ENCODE measurements at places on chromosomes 11 and 22.

DNA sequence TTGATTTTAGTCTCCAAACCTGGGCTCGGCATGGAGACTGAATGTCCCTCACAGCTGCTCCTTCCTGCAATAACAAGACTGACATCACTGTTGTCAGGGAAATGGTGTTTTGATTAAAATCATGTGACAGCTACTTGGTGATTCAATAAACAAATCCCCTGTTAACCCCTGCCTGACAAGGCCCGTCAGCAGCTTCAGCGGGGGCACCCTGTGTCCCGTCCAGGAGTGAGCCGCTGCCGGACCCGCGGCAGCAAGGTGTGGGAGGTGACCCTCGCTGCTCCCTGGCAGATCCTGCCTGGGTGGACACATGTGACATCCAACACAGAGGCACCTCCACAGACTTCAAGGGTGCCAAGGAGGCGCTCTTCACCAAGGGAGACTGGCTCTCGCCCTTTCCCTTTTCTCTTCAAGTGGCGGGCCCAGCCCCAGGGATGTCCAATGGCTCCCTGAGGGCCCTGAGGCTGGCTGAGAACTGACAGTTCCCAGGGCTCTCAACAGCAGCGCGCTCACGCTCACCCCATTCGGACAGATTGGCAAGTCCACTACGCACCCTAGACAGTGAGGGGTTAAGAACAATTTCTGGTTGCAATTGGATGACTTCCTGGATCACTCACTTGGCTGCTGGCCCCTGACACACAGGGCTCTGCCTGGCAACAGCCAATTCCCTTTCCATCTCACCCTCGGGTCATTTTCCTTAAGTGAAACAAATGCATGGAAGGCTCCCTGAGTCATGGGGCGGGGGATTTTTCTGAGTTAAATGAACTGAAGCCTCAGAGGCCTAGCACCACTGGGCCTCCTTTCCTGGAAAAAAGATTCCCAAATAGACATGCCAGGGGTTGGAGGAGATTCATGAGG lies 30.7 kb downstream of the PPP2R1B start:
- peak; percentile 63 for DNase-seq
- no peaks in the 10 kb centered on the region for H3K27me3 ChIP-seq
- H3K36me3 ChIP-seq, result peaks cover 2% of the 10 kb centered on the region
- peaks cover 39% of the 10 kb centered on the region for H3K4me1 ChIP-seq
- peak overlapping the region; percentile 88 for H3K27ac ChIP-seq

DNA sequence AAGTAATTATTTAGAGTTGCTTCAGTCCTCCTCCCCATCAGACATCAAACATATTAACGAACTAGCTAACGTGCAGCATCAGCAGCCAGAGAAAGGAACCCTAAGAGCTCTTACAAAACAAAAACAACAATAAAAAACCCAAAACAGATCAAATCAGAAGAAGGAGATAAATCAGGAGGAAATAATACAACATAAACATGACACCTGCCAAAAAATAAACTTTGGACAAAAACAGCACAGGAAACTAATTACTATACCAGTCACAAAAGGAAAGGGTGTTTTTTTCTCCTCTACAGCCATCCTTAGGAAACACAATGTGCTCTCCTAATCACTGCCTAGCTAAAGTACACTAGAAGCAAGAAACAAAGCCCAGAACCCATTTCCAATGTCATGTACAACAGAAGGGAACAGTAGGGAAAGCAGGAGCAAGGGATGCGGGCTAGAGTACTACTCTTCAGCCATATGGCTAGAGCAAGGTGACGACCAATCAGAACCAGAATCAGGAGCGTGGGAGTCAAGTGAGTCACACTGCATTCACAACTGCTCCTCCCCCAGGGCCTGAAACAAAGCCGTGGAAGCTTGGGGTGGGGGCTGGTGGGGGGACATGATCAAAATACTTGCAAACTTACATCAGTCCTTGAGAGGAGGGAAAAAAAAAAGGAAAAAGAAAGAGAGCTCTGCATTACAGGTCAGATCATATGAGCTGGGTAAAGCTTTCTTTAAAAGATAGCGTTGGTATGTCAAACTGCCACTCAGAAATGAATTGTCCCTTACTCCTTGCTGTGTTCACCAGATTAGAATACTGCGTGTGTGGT lies 60.4 kb downstream of the LARGE2 start:
- no peaks in the 10 kb centered on the region for H3K27me3 ChIP-seq
- no peak for DNase-seq
- peaks cover 3% of the 10 kb centered on the region for H3K4me1 ChIP-seq

GRCh38 chr11:112903340-112903739 lies 57.9 kb upstream of the NCAM1 start:
- H3K27ac ChIP-seq, result no peak overlapping the region
- H3K4me3 ChIP-seq, result no peak overlapping the region
- H3K36me3 ChIP-seq, result no peaks in the 10 kb centered on the region
- H3K4me1 ChIP-seq, result no peaks in the 10 kb centered on the region

- no peaks in the 10 kb centered on the region for H3K4me1 ChIP-seq
- no peaks in the 10 kb centered on the region for H3K36me3 ChIP-seq
- no peak for DNase-seq
- H3K27me3 ChIP-seq, result no peaks in the 10 kb centered on the region
- H3K4me3 ChIP-seq, result no peak overlapping the region
Observed at GRCh38 chr11:90650153-90650552, 427.3 kb upstream of the CHORDC1 start.

DNA sequence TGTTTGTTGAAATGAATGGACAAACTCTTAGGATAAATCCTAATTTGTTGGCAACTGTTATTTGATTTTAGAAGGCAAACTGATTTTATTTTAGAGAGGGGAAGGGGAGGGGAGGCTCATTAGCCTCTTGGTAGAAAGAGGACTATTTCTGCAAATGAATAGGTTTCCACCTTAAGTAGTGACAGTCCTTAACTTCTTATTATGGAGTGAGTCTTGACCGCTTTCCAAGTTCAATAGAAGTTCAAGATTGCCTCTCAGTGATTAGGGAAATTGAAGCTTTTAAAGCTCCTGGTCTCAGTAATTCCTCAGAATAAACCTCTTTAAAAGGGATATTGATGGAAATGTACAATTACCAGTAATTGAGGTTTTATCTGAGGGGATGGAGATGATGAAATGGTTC lies 55.7 kb downstream of the PANX1 start:
- H3K4me3 ChIP-seq, result no peak overlapping the region
- DNase-seq, result no peak
- no peaks in the 10 kb centered on the region for H3K4me1 ChIP-seq
- H3K27ac ChIP-seq, result no peak overlapping the region
- H3K27me3 ChIP-seq, result no peaks in the 10 kb centered on the region

DNA sequence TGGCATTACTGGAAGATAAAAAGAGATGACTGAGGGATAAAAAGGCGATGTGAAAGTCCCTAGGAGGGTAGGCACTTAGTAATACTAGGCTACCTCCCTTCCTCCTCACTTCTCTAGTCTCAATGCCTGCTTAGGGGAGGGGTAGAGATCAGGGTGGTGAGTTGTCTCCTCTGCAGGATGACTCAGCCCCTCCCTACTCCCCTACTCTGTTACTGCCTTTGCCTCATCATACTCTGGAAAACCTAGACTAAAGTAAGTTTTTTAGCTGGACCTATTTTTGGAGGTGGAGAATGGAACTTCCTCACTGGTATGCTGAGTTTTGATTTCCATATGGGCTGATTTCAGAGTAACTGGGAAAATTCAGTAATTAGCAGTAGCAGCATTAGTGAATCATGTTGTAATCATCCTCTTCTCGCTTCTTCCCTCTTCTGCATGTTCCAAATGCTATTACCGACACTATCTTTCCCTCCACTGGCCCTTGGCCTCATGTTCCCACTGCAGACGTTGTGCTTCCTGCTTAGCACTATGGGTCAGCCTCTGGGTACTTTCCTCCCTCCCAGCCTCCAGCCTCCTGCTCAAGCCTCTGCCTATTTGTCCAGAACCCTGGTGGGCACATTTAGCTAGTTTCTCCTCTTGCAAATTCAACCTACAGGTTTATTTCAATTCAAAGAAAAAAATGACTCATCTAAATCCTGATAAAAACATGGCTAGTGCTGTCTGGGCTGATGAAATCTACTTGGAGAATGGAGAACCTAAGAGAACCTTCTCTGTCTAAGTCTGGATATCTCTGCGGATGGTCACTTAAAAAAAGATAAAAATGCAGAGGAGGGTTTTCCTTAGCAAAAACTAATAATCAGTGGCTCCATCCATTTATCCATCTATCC lies 281.7 kb downstream of the ST3GAL4 start:
- H3K36me3 ChIP-seq, result no peaks in the 10 kb centered on the region
- no peaks in the 10 kb centered on the region for H3K27me3 ChIP-seq
- no peak overlapping the region for H3K27ac ChIP-seq
- no peak for DNase-seq

DNA sequence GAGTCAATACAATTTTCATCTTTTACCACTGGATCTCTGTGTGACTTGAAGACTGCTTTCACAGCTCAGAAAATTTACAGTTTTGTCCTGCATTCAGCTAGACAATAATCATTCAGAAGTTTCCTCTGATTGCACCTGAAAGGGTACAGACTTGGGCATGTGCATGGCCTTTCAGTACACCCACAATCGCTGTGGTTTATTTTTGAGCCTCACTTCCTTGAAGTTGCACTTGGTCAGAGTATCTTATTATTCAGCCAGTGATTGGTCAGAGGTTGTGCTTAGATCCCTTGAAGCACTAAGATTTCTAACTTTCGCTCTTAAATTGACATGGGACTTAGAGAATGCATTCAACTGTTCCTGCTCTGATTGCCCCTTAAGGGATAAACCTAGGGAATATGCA lies 508.2 kb downstream of the FAM181B start:
- no peak for DNase-seq
- no peaks in the 10 kb centered on the region for H3K4me1 ChIP-seq
- no peaks in the 10 kb centered on the region for H3K36me3 ChIP-seq
- H3K27ac ChIP-seq, result no peak overlapping the region

GRCh38 chr11:30741039-30741550 lies 154.9 kb upstream of the MPPED2 start:
- no peaks in the 10 kb centered on the region for H3K36me3 ChIP-seq
- no peaks in the 10 kb centered on the region for H3K4me1 ChIP-seq
- H3K27me3 ChIP-seq, result no peaks in the 10 kb centered on the region
- peak overlapping the region; percentile 43 for H3K27ac ChIP-seq
- no peak overlapping the region for H3K4me3 ChIP-seq

GRCh38 chr11:64339754-64340408 lies at the start of gene CCDC88B:
TSS of gene CCDC88B (plus strand) at chr11:64340204. CDS start at chr11:64340267, 63 bp downstream.
- peak; percentile 85 for DNase-seq
- H3K36me3 ChIP-seq, result no peaks in the 10 kb centered on the region
- peak within 1 kb of the TSS; percentile 62 for H3K27ac ChIP-seq
- H3K4me3 ChIP-seq, result no peak within 1 kb of the TSS
- peaks cover 7% of the 10 kb centered on the region for H3K4me1 ChIP-seq

DNA sequence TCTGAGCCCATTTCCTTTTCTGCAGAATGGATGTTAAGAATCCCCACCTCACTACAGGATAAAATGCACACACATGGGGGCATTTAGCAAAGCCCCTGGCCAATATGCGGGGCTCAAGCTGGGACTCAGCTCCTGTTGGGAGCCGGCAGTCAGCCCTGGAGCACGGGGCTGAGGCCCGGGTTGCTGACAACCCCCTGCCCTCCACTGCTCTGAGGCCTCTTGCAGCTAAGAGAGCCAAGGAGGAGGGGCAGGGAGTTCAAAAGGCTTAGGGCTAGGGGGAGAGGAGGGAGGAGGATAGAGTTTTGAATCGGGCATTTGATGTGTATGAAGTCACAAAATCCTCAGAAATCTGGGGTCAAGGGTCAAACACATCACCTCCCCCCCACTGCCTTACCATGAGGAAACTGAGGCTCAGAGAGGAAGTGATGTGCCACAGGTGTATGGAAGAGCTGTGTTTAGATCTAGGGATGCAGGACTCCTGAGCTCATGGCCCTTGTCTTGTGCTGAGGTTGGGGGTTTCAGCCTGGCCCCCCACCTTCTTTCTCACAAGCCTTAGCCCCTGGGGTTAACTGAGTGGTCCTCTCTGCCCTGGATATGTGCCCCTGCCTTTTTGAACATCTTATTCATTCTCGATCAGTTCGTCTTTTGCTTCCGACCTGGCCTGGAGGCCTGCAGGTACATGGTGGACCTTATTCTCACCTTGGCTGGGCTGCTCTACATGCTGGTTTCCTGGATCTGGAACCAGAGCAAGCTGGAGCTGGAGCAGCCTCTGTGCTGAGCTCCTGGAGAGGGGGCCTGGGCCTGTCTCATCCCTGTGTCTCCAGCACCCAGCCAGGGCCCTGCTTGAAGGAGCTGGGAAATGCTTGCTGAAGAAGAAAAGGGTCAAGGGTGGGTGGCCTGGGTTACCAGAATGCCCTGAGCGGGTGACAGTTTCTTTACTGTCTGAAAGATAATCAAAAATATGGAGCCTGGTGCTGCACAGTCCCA lies 80.3 kb downstream of the LRRC32 start:
- H3K4me1 ChIP-seq, result peaks cover 24% of the 10 kb centered on the region
- DNase-seq, result no peak
- H3K27me3 ChIP-seq, result no peaks in the 10 kb centered on the region
- no peak overlapping the region for H3K4me3 ChIP-seq
- H3K27ac ChIP-seq, result peak overlapping the region; percentile 38

DNA sequence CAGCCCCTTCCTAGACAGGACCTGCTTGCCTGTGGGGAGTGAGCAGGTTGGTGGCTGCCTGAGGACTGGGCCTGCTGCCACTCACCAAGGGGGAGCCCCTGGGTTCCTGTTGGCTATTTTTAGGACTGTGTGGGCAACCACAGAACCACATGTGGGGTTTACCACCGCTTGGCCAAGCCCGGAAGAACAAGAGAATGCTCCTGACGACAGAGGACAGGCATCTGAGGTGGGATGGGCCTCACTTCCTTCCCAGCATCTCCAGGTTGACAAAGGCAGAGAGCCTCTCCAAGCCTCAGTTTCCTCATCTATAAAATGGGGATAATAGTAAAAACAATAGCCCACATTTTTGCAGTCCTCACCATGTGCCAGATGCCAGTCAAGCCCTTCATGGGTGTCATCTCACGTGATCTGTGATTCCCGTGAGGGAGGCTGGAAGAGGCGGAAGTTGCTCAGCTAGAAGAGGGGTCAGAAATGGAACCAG lies 43.6 kb downstream of the LRRC32 start:
- no peaks in the 10 kb centered on the region for H3K36me3 ChIP-seq
- H3K27me3 ChIP-seq, result no peaks in the 10 kb centered on the region
- no peak overlapping the region for H3K27ac ChIP-seq
- no peak overlapping the region for H3K4me3 ChIP-seq

- peaks cover 17% of the 10 kb centered on the region for H3K4me1 ChIP-seq
- peak; percentile 54 for DNase-seq
- no peak overlapping the region for H3K4me3 ChIP-seq
- H3K27ac ChIP-seq, result peak overlapping the region; percentile 83
- H3K27me3 ChIP-seq, result no peaks in the 10 kb centered on the region
Observed at GRCh38 chr22:38881464-38881871, 9.5 kb upstream of the CBX6 start.

DNA sequence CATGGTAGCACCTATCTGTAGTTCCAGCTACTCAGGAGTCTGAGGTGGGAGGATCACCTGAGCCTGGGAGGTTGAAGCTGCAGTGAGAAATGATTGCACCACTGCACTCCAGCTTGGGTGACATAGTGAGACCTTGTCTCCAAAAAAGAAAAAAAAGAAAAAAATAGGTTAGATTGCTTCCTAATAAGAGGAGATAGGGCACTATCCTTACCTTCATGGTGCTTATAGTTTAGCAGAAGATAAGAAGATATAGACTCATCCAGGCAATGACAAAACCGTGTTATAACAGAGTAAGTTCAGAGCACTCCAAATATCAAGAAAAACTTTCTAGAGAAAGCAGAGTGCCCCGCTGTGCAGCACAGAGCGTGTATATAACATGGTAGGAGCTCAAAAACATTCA lies 42.1 kb downstream of the RRP8 start:
- H3K4me3 ChIP-seq, result no peak overlapping the region
- H3K36me3 ChIP-seq, result no peaks in the 10 kb centered on the region
- H3K27ac ChIP-seq, result no peak overlapping the region
- DNase-seq, result no peak

GRCh38 chr11:100703801-100704575 lies 16.9 kb downstream of the ARHGAP42 start:
- H3K36me3 ChIP-seq, result no peaks in the 10 kb centered on the region
- H3K4me1 ChIP-seq, result no peaks in the 10 kb centered on the region
- H3K27ac ChIP-seq, result no peak overlapping the region

Data from transverse colon (tissue), 4 donors.